LHCN-M2 (cell line): ENCODE measurements at places on chromosomes 1 and 21. TPM values are rescaled to one million over a fixed set of nuclear protein-coding genes. Genes with fewer than 3 reads are reported as not detected.

DNA sequence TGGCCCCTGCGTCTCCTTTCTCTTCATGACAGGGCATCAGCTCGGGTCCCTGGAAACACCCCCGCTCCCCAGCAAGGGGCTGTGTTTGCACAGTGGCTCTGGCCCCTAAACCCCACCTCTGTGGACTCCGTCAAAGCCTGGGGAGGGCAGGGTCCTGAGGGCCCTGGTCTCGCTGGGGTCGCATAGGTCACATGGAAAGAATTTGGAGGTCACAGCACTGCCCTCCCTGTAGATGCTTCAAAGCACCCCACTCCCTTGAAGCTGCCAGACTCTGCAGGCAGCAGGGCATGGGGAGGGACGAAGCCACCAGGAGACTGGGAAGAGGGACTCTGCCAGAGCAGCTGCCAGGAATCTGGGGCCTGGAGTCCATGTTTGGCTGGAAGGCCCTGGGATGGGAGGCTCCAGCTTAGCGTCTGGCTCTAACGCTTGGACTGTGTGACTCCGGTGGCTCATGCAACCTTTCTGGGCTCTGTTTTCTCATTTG is 36.6 kb upstream of the ECE1 start:
- no peak for DNase-seq

DNA sequence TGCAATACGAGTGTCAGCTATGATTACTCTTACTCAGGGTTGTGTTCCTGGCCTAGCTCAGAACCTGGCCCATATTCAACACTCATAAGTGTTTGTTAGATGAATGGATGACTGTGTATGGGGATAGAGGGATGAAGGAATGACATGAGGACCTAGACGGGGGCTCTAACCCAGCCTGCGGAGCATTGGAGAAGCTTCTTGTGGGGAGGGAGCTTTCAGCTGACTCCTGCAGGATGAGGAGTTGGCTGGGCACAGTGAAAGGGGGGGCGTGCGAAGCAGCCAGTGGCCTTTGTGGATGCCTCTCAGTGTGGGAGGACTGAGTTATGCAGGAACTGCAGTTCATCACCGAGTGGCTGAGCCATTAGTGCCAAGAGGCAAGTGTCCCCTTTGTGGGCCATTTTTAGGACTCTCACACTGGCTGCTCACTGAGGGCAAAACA is 1.2 kb upstream of the EXTL1 start:
- no peak for DNase-seq

DNA sequence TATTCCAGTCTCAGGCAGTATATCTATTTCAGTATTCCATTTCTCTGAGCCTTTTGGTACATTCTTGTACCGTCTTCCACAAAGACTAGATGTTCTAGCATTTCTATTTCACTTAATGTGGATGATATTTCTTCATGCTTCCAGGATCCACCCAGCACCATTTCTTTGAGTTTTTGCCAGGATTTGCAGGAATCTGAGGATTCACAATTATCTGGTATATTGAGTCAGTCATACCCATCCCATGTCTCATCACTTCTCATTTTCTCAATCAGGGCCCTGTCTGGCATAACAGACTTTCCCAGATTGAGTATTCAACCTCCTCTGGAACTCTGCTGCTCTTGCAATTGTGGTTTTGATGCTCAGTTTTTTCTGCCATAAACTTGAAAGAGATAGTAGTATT is 20.9 kb upstream of the COL11A1 start:
- DNase-seq, result peak; percentile 87

DNA sequence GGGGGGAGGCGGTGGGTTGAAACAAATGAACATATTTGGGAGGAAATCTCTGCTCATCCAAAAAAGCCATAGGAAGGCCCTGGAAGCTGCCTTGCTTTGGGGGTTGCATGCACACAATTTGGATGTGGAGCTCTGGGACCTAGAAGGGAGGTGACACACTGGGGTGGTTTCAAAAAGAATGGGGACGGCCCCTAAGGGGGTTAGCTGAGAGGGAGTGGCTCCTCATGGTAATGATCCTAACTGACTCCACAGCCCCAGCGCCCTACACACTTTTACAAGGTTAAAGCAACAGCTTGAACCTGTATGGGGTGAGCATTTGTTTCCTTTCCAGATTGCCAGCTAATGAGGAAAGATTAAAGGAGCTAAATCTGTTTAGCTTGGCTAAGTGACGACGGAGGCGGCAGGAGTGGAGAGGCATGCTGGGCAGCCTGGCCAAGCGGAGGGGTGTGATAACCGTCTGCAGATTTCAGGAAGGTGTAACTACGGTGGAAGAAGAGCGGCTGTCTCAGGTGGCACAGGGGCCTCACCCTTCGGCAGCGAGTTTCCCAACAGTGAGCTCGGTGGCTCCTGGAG is 107.3 kb downstream of the RNF220 start:
- no peak for DNase-seq

- no peak for DNase-seq
Observed at GRCh38 chr1:225973158-225973557, 26.0 kb downstream of the SDE2 start.

DNA sequence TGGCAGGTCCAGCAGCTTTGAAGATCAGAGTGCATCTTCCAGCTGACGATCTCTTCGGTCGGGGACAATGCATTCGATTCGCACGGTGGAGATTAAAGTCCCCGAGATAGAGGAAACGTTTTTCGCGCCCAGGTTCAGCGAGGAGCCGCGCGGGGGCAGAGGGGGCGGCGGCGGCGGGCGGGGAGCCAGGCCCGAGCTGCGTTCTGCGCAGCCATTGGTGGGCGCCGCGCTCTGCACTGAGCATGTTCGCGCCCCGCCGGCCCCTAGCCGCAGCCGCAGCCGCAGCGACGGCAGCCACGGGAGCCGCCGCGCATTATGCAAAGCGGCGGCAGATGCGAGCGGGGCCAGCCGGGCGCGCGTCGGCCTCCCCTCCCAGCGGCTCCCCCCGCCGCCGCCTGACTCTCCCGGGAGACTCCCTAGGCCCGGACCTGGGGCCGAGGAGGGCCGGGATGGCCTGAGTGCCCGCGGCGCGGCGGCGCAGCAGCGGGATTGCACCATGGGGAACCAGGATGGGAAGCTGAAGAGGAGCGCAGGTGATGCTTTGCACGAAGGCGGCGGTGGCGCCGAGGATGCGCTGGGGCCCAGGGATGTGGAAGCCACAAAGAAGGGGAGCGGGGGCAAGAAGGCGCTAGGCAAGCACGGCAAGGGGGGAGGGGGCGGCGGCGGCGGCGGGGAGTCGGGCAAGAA is at the start of gene FMN2:
TSS of gene FMN2 (plus strand) at position 270 of the 687 bp plus-strand sequence. CDS start at position 497, 227 bp downstream.
- DNase-seq, result peak; percentile 64

DNA sequence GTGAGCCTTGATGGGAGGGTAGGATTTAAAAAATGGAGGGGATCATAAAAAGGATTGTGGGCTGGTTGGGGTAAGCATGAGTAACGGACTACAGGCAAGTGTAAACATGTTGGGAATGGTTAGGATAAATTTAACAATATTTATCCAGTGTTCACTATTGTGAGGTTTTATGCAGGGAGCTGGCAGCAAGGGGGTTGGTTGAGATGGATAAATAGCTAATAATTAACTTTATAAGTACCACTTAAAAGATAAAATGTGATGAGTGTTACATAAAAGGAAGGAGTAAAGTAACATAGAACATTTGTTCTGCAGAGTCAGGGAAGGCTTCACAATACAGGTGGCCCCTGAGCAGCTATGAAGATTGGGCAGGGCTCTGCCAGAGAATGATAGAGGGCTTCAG is 109.0 kb downstream of the NGF start:
- no peak for DNase-seq

DNA sequence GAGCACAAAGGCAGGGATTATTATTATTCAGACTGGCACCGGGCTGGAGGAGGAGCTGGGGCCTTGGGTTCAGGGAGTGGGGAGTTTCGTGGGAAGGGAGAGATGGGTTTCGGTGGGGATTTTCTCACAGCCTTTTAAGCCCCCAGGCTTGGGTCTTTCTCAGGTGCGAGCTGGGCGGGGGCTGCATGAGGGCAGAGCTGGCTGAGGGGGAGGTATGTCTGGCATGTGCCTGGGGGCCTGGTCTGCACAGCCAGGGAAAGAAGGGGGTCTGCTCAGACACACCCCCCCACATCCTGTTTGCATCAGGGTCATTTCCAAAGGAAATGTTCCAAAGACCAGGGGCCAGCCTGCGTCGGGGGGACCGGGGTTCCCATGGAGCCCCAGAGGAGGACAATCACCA is 21.6 kb downstream of the GRHL3 start:
- DNase-seq, result no peak

GRCh38 chr1:18328803-18329202 is 151.9 kb upstream of the KLHDC7A start:
- no peak for DNase-seq

- no peak for DNase-seq
Observed at GRCh38 chr1:35836734-35837133, 28.9 kb downstream of the AGO4 start.

- DNase-seq, result no peak
Observed at GRCh38 chr1:110430366-110430765, 20.6 kb upstream of the PROK1 start.

GRCh38 chr1:11929849-11930248 is 3.6 kb upstream of the KIAA2013 start:
- peak; percentile 72 for DNase-seq

DNA sequence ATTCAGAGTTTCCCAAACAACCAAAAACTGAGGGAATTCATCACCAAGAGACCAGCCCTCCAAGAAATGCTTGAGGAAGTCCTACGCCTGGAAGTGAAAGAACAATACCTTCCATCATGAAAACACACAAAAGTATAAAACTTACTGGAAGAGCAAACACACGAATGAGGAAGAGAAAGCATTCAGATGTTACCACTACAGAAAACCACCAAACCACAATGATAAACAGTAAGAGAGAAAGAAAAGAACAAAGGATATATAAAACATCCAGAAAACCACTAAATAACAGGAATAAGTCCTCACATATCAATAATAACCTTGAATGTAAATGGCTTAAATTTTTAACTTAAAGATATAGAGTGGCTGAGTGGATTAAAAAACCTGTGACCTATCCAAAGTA is 58.5 kb upstream of the BCL10 start:
- peak; percentile 61 for DNase-seq

- DNase-seq, result no peak
Observed at GRCh38 chr1:227092069-227092468, 152.0 kb downstream of the COQ8A start.

DNA sequence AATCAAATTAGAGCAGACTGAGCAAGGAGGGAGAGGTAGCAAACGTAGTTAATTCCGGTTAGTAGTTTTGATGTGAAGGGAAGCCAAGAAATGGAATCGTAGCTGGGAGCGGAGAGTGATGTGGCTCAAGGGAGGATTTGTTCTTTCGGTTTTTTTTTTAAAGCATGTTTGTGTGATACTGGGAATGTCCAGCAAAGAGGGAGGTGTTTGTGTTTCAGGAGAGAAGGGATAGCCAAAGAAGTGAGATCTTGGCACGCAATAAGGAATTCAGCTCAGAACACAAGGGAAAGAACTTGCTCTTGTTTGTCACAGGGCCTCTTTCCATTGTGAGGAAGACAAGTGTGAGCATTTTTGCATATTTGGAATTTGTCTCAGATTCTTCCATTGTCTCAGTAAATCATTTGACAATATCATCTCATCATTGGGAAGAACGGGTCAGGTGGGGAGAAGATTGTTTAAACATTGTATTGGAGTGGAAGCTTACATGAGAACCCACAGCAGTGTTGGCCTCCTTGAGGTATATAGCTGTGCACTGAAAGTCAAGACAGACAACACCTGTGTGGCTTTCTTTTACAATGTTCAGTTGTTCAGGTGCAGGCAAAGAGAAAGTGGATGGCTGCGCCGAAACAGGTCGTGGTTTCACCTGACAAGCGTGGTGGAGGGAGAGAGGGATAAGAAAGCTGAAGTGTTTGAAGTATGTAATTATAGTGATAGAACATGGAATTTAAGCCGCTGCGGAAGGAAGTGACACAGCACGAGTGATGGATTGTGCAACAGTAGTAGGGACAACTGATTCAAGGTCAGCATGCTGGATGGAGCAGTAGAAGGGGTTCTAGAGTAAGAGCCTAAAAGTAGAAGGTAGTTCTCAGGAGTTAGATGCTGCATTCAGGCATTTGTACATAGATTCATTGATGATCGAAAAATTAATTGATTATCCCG is 25.4 kb downstream of the FMN2 start:
- no peak for DNase-seq

GRCh38 chr1:151638074-151638775 is 26.4 kb downstream of the SNX27 start:
- DNase-seq, result no peak

- DNase-seq, result no peak
Observed at GRCh38 chr1:208691012-208691411, 446.8 kb upstream of the PLXNA2 start.

GRCh38 chr1:45806129-45806528 is 2.7 kb downstream of the MAST2 start:
- DNase-seq, result no peak

DNA sequence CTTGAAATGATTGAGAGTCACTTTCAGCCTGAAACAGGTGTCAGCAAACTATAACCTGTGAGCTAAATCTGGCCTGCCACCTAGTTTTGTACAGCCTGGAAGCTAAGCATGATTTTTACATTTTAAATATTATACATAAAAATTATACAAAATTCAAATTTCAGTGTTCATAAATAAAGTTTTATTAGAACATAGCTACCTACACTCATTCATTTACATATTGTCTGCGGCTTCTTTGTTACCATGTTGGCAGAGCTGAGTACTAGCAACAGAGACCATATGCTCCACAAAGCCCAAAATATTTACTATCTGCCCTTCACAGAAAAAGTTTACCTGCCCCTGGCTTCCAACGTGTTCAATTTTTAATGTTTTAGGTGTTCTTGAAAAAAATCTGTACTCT is 8.0 kb upstream of the C1orf162 start:
- no peak for DNase-seq

- DNase-seq, result no peak
Observed at GRCh38 chr1:98452162-98452561, 209.4 kb upstream of the SNX7 start.

- DNase-seq, result peak; percentile 89
Observed at GRCh38 chr21:37435120-37435519, 68.5 kb downstream of the DYRK1A start.

DNA sequence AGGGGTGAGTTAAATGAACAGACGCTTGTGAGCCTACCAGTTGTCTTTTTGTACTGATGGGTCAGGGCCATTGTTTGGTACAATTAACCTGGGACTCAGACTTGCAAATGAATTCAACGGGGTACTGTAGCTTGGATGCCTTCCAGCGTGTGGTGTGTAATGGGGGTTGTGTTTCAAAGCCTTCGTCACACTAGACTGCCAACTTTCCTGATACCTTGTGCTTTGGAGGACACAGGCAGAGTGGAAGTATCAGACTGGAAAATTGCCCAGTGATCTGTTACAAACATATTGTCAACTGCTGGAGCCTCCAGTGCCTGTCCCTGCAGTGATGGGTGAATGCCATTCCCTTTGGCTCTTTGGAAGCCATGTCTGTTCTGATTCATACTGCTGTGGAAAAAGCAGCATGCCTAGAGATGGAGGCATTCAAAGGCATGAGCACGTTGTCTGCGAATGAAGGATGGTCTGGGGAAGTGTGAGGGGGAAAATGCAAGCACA is 384.5 kb downstream of the LMX1A start:
- no peak for DNase-seq

AADACL4 gene
- not detected in 2 replicates for total RNA-seq

ALX3 gene
- not detected in 2 replicates for total RNA-seq

BARHL2 gene
- total RNA-seq, result not detected in 2 replicates

OSCP1 gene
- total RNA-seq, result 4.5 and 7.1 TPM in 2 replicates

CFAP298 gene
- 32.5 and 46.8 TPM in 2 replicates for total RNA-seq

PDPN gene
- total RNA-seq, result 0.86 TPM in 1 of 2 replicates, not detected in the other

OR2L2 gene
- not detected in 2 replicates for total RNA-seq

GJC2 gene
- total RNA-seq, result 0.63 and 0.77 TPM in 2 replicates
